Hindlimb muscle (tissue), 1 donor: ENCODE measurements at places on chromosomes 4 and X.
A peak's percentile ranks its signal among the peaks of the same experiment; 100 is the strongest.

DNA sequence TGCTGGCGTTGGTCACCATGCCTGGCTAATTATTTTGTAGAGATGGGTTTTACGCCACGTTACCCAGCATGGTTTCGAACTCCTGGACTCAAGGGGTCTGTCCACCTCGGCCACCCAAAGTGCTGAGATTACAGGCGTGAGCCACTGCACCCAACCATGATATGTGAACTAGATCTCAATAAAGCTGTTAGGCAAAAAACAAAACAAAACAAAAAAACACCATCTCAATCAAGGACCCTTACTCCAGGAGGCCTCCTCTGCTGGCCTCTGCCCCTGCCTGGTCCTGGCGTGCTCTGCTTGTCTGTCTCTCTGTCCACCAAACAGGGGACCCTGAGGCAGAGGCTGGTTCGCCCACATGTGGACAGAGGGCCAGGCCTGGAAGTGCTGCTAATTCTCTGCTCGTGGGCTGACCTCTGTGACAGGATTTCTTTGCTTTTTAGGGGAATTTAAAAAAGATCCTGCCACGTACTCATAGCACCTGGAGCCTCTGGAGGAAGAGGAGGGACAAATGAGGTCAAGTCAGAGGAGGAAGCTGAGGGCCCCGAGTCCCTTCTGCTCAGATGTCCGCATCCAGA lies 32.7 kb upstream of the WFS1 start:
- no peak for DNase-seq

DNA sequence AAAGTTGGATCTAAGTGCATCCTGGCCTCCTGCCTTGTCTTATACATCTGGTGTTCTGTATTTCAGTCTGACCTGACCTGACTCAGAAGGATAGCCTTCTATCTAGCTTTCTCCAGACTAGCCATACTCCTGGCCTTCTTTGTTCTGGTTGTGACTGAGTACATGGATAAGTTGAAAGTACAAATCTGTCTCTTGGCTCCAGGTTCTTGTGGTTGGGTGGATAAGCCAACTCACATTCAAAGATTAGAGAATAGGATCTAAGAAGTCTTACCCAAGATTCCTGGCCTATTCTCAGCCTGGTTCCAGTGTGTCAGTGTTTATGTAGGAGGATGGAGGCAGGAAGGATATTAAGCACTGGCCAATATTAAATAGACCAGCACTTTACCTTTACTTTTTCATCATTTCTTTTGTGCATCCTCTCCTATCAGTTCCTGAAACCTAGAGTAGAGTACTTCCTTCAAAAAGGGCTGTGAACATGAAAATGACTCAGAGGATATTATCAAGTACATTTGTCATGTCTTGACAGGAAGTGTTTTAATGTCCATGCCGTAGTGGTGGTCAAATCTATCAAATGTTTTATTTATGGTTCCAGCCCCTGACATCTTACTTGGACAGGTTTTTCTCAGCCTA lies 123.5 kb downstream of the IL15 start:
- no peak for DNase-seq

DNA sequence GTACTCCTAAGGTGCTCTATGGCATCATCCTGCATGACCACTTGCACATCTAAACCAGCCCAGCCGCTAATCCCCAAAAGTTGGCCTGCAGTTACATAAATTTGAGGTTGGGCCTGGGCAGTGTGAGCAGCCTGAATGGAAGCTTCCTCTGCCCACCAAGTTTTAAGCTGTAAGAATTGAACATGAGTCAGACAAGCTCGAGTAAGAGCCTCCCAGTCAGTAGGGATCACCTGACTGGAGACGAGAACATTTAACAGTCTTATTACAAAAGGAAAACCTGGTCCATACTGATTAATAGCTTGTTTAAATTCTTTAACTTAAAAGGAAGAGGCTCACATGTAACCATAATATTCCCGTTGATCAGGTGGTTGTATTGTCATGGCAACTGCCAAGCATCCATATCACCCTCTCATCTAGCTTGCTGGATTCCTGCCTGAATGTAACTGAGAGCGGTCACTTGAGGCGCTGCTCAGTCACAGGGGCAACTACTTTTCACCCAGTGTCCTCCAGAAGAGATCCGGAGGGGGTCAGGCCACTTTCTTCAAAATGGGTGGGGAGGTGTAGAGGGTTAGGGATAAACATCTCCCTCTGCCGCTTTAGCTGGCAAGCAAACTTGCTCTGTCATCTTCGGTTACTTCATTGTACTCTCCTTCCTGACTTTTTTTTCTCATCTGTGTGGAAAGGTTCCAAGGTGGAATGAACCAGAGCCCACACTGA lies 56.6 kb upstream of the WDR1 start:
- no peak for DNase-seq

DNA sequence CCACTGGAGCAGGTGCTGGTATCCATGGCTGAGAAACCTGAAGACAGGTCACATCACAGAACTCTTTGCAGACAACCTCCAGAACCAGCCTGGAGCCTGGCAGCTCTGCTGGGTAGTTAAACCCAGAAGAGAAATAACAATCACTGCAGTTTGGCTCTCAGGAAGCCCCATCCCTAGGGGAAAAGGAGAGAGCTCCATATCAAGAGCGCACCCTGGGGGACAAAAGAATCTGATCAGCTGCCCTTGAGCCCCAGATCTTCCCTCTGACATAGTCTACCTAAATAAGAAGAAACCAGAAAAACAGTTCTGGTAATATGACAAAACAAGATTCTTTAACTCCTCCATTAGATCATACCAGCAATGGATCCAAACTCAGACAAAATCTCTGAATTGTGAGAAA lies 823.2 kb upstream of the FRG1 start:
- DNase-seq = no peak

DNA sequence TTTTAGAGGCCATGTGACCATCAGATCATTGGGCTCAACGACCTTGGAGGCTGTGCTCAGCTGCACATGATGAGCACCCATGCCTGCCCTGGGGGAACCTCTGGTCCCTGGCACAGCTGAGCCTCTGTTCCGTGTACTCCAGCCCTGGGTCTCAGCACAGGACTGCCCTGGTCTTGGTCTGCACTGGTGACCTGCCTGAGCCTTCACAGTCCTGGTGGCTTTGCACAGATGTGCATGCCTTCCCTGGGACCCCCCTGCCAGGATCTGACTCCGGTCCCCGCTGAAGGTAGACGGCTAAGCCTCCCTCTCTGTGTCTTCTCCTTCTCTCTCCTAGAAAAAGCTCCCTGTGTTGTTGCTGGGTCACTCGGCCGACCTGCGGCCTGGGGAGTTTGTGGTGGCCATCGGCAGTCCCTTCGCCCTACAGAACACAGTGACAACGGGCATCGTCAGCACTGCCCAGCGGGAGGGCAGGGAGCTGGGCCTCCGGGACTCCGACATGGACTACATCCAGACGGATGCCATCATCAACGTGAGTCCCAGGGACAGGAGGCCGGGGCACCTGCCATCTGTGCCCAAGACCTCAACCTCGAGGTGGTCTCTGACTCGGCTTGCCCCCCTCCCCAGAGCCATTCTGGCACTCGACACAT lies 21.6 kb downstream of the HTRA3 start:
- no peak for DNase-seq

DNA sequence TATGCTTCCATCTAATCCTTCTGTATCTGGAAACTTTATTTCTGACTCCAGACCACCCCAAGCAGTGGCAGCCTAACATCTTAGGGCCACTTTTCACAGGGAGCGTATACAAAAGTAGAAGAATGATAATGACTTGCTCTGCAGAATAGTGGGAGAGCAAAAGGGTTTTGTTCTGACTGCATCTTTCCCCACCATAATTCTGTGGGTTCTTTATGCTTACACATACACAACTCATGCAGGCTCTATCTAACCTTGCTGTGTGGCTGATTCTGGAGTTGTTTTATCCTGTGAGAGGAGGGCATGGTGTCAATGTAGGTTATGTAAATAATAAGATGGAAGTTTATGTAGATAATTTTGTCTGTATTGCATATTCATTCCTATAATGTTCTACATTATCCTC lies 42.4 kb upstream of the NDNF start:
- no peak for DNase-seq

DNA sequence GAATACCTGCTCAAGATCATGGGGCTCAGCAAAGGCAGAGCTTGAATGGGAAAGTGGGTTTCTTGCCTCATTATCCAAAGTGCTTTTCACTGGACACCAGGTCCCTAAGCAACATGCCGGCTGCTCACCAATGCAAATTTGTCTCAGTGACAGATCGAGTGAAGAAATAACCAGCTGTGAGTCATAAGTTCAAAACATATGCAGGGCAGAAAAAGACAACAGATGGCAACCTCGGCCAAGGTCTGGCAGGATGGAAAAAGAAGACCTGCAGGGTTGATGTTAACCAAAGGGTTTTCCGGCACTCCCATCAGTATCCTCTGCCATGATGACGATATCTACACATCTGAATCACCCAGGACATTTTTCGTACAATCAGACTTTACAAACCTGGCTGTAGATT lies 124.1 kb downstream of the AFAP1 start:
- DNase-seq = no peak

- DNase-seq = no peak
Measured at GRCh38 chr4:25993395-25994185, 79.6 kb downstream of the SMIM20 start.

GRCh38 chr4:138184886-138185285 lies 57.3 kb downstream of the SLC7A11 start:
- no peak for DNase-seq

DNA sequence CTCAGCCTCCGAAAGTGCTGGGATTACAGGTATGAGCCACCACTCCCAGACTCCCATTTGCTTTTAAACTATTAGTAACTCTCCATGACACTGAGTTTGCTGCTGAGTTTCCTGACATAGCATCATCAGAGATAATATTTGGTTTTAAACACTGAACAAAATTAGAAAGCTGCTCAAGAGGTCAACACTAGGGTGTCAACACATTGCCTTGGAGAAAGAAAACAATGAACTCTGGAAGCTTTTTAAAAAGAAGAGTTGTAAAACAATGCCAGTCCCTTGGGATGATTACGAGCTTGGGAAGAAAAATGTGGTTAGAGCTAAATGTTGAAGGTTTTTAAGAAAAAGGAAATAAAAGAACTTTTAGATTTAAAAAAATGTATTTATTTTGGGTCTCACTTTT lies 264.8 kb downstream of the CAMK2D start:
- no peak for DNase-seq

- no peak for DNase-seq
Measured at GRCh38 chr4:56731857-56732256, 50.8 kb upstream of the HOPX start.

- DNase-seq = no peak
Measured at GRCh38 chrX:110863883-110864282, 68.3 kb upstream of the CHRDL1 start.

GRCh38 chr4:112674376-112674775 lies 37.4 kb downstream of the LARP7 start:
- DNase-seq = no peak

DNA sequence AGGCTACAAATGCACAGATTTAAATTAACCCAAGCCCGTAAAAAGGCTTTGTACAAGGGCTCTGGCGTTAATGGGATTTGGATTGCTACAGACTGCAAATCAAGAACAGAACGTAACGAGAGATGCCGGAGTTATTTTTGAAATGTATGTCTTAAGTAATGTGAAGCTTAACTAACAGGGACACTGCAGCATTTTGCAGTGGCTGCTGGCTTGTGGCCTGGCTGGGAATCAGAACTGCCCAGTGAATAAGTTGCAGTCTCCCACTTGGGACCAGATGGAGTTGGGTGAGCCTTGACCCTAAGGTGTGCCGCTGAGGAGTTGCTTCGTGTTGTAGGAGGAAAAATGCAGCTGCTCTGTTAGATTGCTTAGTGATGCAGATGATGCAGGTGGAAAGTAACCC lies 318.4 kb downstream of the DHX15 start:
- no peak for DNase-seq

GRCh38 chr4:32106767-32107166 lies 1386.6 kb downstream of the PCDH7 start:
- DNase-seq = no peak

- DNase-seq = no peak
Measured at GRCh38 chr4:80419946-80420345, 84.4 kb downstream of the CFAP299 start.

- DNase-seq = peak; percentile 0
Measured at GRCh38 chrX:64151911-64152310, 53.6 kb downstream of the AMER1 start.

DNA sequence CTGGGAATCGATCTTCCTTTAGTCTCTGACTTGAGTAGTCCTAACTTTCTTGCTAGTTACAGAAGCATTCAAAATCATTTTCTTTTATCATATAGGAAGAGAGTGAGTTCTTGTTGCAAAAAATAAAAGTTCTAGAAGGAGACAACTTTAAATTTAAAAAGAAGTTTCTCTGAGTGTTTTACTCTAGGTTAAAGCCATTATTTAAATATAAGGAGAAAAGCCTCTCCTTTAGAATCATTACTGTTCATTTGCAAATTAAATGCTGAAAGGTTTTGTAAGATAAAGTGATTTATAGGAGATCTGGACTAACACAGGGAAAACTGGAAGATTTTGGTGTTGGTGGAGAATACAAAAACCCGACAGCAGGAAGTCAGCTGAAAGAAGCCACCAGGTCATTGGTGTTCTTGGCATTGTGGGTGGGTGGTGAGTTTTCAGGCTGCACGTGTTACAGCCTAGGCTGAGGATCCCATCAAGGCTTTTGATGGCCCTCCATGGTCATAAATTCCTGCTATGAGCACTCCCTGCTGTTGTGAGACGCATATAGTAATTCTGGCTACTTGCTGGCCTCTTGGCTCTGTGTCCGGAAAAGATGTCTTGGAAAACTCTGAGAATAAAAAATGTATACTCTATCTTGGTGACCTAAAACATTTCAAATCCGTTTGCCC lies 81.6 kb downstream of the GPAT3 start:
- DNase-seq = no peak

GRCh38 chr4:21735866-21736265 lies 212.7 kb downstream of the KCNIP4 start:
- no peak for DNase-seq

DNA sequence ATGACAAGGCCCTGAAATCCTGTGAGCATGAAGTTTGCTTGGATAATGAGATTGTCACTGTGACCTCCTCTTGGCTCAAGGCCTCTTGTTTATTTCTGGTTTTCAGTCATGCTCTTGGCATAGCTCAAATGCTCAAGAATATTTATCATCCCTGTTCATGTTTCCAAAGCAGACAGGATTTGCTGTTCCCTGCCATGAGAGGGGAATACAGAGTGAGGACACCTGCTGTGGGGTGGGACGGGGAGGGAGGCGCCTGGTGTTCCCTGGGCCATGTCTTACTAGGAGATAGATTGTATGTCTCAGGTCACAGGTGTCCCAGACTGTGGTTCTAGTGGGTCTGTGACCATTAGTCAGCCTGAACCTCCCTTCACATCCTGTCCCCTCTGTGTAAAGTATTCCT lies 34.9 kb upstream of the SH3RF1 start:
- peak; percentile 27 for DNase-seq

- no peak for DNase-seq
Measured at GRCh38 chr4:15742083-15742582, 36.0 kb upstream of the CD38 start.
